Endothelial cell of umbilical vein (primary cell): ENCODE measurements at places on chromosomes 7 and 10. TPM values are rescaled to one million over a fixed set of nuclear protein-coding genes. Genes with fewer than 3 reads are reported as not detected.

- H3K4me1 ChIP-seq = no peaks in the 10 kb centered on the region
- H3K4me3 ChIP-seq = no peak overlapping the region
These were observed 346.7 kb downstream of the NRG3 start for GRCh38 chr10:82221601-82222149.

- H3K4me1 ChIP-seq = no peaks in the 10 kb centered on the region
- no peak overlapping the region for H3K27ac ChIP-seq
- peaks cover 9% of the 10 kb centered on the region for H3K27me3 ChIP-seq
- H3K36me3 ChIP-seq = no peaks in the 10 kb centered on the region
- DNase-seq = no peak
These were observed 50.1 kb downstream of the PLEKHS1 start for GRCh38 chr10:113801569-113801968.

DNA sequence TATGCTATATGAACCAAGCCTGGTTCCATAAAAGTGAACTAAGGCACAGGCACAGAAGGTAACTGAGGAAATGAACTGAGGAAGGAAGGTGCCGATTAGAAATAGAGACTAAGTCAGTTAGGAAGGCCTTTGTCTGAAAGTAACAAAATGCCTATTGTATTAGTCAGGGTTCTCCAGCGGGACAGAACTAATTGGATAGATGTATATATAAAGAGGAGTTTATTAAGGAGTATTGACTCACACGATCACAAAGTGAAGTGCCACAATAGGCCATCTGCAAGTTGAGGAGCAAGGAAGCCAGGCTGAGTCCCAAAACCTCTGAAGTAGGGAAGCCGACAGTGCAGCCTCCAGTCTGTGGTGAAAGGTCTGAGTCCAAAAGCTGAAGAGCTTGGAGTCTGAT is 13.9 kb upstream of the PLXNA4 start:
- no peak overlapping the region for H3K27ac ChIP-seq
- H3K4me1 ChIP-seq = peaks cover 12% of the 10 kb centered on the region
- peak; percentile 68 for DNase-seq
- H3K4me3 ChIP-seq = no peak overlapping the region

DNA sequence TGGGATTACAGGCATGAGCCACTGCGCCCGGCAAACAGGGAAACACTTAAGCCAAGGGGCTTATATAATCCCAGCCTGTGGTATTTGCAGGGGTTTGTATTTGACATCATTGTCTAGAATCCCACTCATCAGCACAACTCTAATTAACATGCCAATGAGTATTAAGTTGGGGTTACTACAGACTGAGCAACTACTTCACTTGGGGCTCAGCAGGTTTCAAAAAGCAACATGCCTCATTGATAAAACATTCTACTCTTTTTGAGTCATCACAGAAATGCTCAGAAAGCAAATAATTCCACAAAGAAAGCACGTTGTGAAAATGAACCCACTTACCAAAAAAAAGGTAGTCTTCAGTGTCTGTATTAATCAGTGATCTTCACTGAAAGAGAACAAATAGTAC is 236.9 kb upstream of the CELF2 start:
- H3K4me3 ChIP-seq = no peak overlapping the region
- peaks cover 8% of the 10 kb centered on the region for H3K4me1 ChIP-seq
- DNase-seq = no peak
- no peaks in the 10 kb centered on the region for H3K36me3 ChIP-seq
- H3K27ac ChIP-seq = no peak overlapping the region

DNA sequence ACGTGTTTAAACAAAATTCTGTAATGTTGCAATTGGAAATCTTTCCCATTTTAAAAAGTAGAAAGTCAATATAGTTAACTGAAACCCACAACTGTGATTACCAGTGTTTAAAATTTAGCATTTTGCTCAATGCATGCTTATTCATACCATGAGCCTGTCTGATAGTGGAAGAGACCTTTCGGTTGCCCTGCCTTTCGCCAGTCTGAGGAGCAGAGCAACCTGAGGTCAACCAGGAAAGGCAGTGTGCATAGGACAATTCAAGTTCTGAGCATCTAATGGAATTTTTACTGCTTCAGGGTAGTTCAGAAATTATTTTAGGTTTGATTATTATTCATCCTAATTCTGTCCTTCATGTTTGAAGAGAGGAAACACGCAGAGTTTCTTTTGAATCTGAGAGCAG is 100.8 kb downstream of the CUBN start:
- no peaks in the 10 kb centered on the region for H3K27me3 ChIP-seq
- H3K27ac ChIP-seq = peak overlapping the region; percentile 99
- H3K36me3 ChIP-seq = no peaks in the 10 kb centered on the region
- no peak overlapping the region for H3K4me3 ChIP-seq
- no peak for DNase-seq

GRCh38 chr7:27745064-27745583 is 5.2 kb downstream of the TAX1BP1 start:
- H3K4me1 ChIP-seq = peaks cover 11% of the 10 kb centered on the region
- peak; percentile 85 for DNase-seq
- no peak overlapping the region for H3K4me3 ChIP-seq
- H3K27ac ChIP-seq = peak overlapping the region; percentile 49
- no peaks in the 10 kb centered on the region for H3K27me3 ChIP-seq
- H3K36me3 ChIP-seq = no peaks in the 10 kb centered on the region

DNA sequence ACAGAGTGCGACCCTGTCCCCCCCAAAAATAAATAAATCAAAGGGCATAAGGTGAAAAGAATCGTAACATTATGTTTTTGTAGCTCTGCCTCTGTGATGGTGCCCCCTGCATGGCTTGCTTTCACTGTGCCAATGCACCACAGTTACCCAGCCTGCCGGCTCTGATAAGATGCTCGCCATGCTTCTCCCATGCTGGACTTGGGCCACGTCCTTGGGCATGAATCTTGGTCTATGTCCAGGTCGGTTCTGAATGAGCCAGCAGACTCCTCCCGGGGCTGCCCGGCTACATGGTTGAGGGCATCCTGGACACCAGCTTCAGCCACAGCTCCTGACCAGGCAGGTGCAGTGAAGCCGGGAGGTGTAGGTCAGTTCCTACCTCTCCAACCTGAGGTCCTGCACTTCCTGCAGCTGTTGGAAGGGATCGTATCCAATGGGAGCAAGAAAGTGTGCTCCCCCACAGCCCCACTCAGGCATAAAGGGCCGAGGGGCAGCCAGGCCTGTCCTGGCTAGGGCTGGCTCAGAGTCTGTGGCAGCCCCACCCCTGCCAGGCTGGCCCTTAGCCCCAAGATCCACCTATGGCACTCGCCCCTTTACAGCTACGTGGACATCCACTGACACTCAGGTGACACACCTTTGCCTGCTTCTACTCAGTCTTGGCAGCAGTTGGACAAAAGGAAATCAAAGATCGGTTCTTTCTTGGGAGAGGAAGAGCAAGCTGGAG is 34.1 kb downstream of the CHST3 start:
- no peak for DNase-seq
- H3K4me3 ChIP-seq = no peak overlapping the region
- peaks cover 12% of the 10 kb centered on the region for H3K4me1 ChIP-seq
- no peaks in the 10 kb centered on the region for H3K27me3 ChIP-seq

GNAT3 gene
- polyA plus RNA-seq = not detected in 2 replicates
